ENCODE measurements at places on chromosomes 6 and 20.

- DNase-seq = no peak
These were observed 2.4 kb downstream of the CST9 start for GRCh38 chr20:23603321-23603720.

- DNase-seq = no peak
These were observed 336.5 kb upstream of the ARID1B start for GRCh38 chr6:156440688-156441087.

DNA sequence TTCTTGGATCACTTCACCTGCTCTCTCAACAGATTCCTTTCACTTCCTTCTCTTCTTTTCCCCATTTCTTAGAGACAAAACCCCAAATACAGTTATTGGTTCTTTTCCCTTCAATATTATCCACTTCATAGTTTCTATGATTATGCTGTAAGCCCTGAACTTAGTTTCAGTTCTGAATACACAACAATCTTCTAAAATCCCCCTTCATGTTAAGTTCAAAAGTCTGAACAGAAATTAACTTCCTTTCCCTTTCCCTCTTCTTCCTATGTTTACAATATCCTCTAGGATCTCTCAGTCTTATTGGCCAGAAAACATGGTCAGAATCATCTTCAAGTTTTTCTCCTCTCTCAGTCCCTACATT is 57.7 kb downstream of the OGFRL1 start:
- DNase-seq = no peak

GRCh38 chr6:144647406-144647964 is 362.4 kb downstream of the UTRN start:
- no peak for DNase-seq

GRCh38 chr6:26536571-26537159 is 1.5 kb upstream of the HMGN4 start:
- no peak for DNase-seq

DNA sequence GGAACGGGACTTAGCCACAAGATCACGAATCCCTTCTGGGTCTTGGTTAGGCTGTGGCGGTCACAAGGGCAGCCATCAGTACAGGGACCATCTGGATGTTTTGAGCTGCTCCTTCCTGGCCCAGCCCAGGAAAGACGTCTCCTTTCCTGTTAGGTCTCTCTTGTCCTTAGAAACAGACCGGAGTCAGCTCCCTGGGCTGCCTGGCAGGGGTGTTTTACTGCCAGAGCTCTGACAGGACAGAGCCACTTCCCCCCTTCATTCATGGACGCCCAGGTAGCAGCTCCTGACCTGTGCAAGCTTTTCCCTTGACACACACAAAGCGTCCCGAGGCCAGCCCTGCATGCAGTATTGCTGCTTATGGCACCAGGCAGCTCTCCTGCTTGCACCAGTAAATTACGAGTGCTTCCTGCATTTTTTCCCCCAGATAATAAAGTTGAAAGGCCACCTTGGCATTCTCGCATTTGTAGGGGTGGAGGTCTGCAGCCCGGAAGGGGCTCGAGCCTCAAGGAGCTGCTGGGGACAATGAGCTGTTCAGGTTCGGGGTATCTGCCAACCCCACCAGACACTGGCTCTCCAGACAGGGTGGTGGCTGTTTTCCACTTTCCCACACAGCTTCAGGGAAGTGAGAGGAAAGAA is 87.4 kb downstream of the NOL4L start:
- DNase-seq = no peak

DNA sequence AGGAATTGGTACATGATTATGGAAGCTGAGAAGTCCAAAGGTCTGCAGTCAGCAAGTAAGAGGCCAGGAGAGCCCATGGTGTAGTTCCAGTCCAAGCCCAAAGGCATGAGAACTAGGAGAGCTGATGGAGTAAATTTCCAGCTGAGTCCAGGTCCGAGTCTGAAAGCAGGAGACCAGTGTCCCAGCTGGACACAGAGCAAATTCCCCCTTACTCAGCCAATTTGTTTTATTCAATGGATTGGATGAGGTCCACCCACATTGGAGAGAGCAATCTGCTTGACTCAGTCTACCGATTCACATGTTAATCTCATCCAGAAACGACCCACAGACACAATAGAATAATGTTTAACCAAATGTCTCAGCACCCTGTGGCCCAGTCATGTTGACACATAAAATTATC is 14.9 kb downstream of the TMEM181 start:
- DNase-seq = no peak

DNA sequence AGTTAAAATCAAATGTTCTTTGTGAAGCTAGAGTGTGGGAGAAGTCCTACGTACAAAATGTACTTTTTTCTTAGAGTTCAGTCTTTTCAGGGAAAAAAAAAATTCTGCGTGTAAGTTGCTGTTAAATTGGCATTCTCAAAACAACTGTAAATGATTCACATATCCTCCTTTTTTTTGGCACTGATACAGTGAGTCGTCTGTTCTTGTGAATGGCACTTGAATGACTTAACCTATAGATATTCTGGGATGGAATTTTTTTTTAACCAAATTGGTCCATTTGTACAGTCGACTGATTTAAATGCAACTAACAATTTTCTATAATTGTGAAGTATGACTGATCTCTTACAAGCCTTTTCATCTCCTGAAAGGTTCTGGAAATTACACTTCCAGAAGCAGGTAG is 5.5 kb upstream of the JAG1 start:
- DNase-seq = no peak

DNA sequence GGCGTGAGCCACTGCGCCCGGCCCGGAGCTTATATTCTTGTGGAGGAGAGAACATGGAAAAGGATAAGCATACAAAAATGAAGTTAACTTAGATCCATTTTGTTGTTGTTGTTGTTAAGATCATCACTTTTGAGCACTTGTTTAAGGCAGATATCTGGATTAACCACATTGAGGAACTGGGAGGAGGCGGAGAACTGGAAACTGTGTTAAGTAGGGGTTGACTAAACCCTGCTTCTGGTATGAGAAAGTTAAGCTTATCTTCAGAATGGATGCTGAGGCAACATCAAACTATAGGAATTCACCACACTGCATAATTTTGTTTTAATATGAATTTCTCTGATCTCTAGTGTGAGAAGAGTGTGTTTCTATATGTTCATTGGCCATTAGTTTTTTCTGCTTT is 57.6 kb downstream of the GCNT2 start:
- DNase-seq = no peak

DNA sequence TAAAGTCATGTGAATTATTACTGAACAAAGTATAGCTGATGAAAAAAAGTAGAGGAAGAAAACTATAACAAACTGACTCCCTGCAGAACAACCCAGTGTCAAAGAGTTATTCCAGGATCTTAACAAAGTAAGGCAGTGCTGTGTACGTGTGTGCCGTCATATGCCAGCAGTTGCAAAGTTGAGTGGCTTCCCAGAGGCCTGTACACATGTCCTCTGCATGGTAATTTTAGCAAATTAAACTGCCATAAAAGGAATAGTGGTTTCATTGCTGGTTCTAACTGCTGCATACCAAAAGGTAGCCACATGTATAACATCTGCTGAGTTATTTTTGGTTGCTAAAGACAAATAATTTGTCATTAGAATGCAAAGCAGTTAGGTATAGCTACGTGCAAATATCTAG is 44.8 kb downstream of the RIPOR2 start:
- DNase-seq = no peak

DNA sequence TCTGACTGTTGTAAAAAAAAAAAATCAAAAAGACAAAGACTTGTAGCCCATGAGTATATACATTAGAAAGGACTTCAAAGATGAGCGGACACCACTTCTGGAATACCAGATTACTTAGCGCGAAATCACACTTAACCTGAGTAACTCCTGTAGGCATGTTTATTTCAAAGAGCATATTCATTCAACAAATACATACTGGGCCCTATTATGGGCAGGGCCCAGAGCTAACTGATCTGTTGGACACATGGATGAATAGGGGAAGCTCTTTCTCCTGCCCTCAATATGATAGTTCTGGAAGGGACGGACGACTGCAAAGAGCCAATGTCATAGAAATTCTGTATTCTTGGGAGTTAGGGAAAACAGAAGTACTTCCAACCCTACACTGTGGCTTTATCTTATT is 12.3 kb downstream of the MAN1A1 start:
- DNase-seq = no peak

- no peak for DNase-seq
These were observed 90.6 kb downstream of the ATXN1 start for GRCh38 chr6:16670617-16671051.

- DNase-seq = no peak
These were observed 104.2 kb downstream of the SYCP2 start for GRCh38 chr20:59829054-59829785.

- no peak for DNase-seq
These were observed 19.9 kb downstream of the JARID2 start for GRCh38 chr6:15265787-15266186.

DNA sequence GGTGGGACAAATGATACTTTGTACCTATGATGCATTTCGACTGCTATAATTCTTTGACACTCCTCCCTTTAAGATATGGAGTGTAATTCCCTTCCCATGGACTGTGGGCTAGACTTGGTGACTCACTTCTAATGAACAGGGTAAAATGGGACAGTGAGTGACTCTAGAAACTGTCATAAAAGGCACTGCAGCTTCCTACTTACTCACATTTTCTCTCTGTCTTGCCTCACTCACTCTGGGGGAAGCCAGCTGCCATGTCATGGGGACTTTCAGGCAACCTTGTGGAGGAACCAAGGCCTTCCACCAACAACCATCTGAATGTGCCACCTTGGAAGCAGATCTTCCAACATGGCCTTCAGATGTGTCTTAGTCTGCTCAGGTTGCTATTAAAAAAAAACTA is 12.9 kb upstream of the GFOD1 start:
- DNase-seq = no peak

DNA sequence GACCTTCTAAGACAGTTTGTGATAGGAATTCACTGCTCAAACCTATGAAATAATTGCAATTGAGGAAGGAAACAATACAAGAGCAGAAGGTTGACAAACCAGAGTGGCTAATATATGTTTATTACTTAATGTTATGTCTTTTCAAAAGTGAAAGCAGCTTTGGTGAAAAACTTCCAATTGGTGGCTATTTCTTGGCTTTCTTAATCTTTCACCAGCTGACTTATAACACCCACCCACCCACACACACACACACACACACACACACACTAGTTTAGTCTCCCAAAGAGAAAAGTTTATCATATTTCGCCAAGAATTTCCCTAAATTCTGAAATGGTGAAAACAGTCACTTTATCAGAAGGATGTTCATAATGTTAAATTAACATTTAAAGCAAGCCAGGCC is 583.5 kb downstream of the EYS start:
- DNase-seq = no peak

DNA sequence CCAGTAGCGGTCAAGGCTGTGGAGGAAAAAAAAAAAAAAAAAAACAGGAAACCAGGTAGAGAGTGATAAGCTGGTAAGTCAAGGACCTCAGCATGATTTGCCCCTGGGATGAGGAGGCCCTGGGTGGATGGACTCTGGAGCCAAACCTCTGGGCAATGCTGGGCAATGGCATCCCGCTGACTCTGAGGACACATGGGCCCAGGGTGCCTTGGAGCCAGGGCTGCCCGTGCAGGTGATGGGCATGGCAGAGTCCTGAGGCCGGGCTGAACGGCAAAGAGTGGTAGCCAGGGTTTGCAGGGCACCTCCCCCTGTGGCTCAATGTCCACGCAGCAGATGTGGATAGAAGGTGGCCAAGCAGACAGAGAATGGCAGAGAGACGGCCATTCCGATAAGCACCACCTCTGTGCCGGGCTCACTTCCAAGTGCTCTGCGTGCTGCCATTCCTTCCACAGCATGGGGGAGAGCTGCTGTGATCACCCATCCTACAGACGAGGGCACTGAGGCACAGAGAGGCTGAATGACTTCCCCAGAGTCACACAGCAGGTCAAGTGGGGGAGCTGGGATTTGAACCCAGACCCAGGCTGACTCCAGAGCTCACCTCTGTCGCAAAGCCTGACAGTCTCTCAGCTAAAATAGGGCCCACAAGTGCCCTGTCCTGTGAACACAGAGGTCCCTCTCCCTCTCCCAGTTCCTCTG is 353.9 kb downstream of the CDH4 start:
- DNase-seq = no peak

- DNase-seq = no peak
These were observed 123.6 kb downstream of the ISM1 start for GRCh38 chr20:13344671-13345070.

DNA sequence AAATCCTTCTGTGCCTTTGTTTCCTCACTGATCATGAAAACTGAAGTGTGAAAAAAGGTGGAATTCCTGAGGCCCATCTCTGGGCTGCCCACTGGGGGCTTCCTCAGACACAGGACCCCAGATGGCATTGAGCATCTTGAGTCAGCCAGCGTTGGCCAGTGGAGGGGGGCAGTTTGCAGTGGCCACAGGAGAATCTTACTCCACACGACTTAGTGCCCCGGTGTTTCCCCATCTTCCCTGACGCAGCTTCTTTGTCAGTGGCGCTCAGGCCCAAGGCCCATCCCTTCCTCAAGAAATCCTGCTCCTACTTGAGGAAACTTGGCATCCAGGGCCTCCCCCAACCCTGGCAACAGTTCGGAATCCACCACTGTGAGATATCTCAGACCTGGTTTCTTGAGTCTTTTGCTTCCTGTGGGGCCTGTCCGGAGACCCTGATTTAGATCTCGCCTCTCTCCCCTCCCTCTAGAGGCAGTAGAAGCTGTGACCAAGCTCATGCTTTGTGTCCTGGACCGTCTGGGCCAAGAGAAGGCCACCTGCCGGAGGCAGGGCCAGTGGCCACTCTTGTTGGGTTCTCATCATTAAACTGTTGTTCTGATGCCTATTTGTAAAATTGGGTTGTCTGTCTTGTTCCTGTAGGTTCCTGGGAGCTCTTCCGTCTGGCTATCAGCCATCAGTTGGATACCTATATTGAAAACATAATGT is 20.2 kb upstream of the DLGAP4 start:
- DNase-seq = no peak

DNA sequence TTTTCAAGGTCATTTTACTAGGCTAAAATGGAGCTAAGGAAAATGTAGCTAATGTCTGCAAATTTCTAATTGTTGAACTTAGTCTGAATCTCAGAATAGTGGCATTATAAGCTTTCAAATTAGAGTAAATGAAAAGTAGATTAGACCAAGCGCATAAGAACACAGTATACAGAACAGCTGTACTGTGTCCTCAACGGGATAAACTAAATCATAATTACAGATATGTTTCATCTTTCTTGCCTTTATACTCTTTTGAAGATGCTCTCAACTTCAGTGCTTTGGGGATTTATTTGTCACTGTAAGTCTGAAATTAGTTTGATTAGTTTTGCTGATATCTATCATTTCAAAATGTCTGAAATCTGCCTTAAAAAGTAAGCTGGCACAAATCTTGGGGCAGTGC is 305.4 kb downstream of the LAMA2 start:
- no peak for DNase-seq

DNA sequence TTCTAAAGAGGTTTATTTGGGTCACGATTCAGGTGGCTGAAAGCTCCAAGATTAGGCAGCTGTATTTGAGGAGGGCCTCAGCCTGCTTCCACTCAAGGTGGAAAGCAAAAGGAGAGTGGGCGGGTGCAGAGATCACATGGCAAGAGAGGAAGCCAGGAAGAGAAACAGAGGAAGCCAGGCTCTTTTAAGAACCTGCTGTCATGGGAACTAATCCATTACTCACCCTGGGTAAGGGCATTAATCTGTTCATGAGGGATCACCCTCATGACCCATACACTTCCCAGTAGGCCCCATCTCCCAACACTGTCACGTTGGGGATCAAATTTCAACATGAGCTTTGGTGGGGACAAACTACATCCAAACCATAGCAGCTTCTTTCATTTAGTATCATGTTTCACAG is 53.9 kb downstream of the DHX35 start:
- DNase-seq = no peak

GRCh38 chr20:54512694-54513093 is 37.3 kb downstream of the DOK5 start:
- DNase-seq = no peak

- no peak for DNase-seq
These were observed 234.5 kb upstream of the THEMIS start for GRCh38 chr6:128135325-128135724.
